ENCODE measurements at places on chromosomes 3 and 15. TPM values are rescaled to one million over a fixed set of nuclear protein-coding genes. Genes with fewer than 3 reads are reported as not detected.

- DNase-seq: no peak
Observed at GRCh38 chr3:122587572-122587971, 10.1 kb downstream of the PARP15 start.

- DNase-seq: peak; percentile 89
Observed at GRCh38 chr3:172520301-172520831, 2.9 kb downstream of the TNFSF10 start.

DNA sequence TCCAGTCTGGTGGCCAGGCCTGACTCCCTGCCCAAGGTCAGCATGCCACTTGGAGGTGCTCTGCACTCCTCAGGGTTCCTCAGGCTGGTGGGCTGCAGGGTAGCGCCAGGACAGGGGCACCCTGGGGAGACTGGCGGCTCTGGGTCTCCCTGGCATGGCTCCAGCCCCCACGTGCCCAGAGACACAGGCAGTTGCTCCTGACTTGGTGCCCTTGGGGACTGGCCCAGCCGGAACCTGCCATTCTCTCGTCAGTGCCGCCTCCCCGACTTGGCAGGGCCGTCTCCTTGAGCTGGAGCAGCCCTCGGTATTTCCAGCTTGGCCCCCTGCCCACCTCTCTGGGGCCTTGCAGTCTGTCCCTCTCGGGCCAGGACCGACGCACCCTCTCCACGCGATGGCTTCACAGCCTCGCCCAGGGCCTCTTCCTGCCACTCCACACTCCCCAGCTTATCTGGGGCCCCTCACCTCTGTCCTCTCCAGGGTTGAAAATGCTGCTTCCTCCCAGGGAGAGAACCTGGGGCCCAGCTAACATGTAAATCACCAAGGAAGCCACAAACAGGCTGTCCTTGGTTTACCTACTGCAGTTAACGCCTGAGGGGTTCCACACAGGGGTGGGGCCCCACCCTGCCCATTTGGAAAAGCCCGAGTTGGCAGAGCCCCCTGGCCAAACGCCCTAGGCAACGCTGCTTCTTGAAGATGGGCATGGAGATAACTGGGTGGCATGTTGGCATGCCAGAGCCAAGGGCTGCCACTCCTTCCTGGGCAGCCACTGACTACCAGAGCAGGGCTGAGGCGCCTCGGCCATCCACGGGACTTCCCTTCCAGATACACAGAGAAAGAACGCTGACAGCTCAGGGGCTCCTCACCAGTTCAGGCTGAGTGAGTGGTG is 61.4 kb downstream of the SMAD6 start:
- DNase-seq: no peak

DNA sequence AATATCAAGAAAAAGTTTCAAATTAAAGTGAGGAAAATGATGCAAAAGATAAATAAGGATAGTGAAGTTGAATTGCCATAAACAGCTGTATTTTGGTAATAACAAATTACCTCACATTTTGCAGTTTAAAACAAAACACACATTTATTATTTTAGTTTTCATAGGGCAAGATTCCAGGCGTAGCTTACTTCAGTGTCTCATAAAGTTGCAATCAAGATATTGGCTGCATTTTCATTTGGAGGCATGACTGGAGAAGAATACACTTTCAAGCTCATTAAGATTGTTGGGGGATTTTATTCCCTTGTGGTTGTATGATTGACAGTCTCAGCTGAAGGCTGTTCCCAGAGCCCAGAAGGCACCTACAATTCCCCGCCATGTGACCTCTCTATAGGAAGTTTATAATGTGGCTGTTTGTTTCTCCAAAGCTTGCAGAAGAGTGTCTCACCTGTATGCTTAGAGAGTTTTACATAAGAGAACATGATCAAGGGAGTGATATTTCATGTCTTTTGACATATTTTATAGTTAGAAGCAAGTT is 151.4 kb downstream of the OTOL1 start:
- no peak for DNase-seq

- DNase-seq: no peak
Observed at GRCh38 chr3:152785051-152785450, 49.9 kb upstream of the P2RY1 start.

- DNase-seq: peak; percentile 54
Observed at GRCh38 chr3:152328841-152329240, 60.1 kb downstream of the MBNL1 start.

DNA sequence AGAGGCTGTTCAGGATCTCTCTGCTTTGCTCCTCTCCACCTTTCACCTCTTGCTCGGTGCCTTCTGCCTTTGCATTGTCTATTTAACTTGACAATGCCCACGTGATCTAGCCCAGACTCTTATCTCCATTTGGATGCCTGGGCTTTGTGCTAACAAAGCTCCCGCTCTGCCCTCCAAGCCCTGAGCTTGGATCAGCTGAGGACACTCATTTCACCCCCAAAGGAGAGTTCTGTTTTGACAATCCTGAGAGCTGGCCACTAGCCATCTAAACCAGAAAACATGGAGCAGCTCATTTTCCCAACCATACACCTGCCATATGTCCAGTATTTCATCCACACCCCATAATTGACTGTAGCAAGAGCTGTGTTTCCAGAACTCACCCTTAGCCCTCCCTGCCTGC is 12.8 kb downstream of the GPR176 start:
- DNase-seq: no peak

The CYP8B1 gene
- not detected for total RNA-seq

The ILDR1 gene
- 3.7 TPM for total RNA-seq

The ECE2 gene
- not detected for total RNA-seq

The C3orf49 gene
- not detected for total RNA-seq

The LRRC15 gene
- not detected for total RNA-seq

The GREM1 gene
- 68.4 TPM for total RNA-seq
